ENCODE measurements at places on chromosomes 3 and 15.
A peak's percentile ranks its signal among the peaks of the same experiment; 100 is the strongest.

- no peak for DNase-seq
These were observed 28.5 kb downstream of the GREM1 start for GRCh38 chr15:32746116-32746857.

DNA sequence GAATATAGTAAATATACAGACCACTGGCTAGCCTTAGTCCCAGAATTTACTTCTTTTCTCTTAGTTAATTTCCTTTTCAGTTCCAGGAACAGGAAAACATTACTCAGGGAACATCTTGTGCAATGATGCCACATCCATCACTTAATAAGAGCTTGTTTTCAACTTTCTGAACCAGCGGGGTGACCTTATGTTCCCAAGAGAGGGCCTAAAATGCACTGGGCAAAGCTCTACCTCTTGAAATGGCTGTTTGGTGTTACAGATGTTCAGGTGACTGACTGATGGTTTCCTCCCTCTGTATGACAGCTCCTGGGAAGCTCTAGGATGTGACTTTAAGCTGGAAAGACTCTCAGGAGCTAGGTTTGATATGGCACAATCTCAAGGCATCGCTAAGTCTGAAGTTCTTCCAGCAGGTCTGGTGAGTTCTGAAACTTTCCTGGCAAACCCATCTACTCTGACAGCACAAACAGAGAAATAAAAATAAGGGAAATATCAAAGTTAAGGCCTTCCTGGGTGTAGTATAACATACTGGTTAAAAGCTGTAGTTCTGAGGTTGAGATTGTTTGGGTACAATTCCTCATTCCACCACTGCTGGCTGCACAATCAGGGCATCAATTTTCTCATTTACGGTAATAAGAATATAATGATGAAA is 98.6 kb downstream of the ZIC1 start:
- no peak for DNase-seq

GRCh38 chr3:53819163-53819868 is 26.9 kb downstream of the CHDH start:
- no peak for DNase-seq

GRCh38 chr3:162022911-162023310 is 526.3 kb downstream of the OTOL1 start:
- DNase-seq = no peak

- DNase-seq = no peak
These were observed 11.6 kb upstream of the ZXDC start for GRCh38 chr3:126487151-126487771.

GRCh38 chr3:173139420-173139819 is 1.6 kb downstream of the SPATA16 start:
- no peak for DNase-seq

GRCh38 chr3:187291001-187291511 is 481 bp downstream of the MASP1 start:
- DNase-seq = no peak

DNA sequence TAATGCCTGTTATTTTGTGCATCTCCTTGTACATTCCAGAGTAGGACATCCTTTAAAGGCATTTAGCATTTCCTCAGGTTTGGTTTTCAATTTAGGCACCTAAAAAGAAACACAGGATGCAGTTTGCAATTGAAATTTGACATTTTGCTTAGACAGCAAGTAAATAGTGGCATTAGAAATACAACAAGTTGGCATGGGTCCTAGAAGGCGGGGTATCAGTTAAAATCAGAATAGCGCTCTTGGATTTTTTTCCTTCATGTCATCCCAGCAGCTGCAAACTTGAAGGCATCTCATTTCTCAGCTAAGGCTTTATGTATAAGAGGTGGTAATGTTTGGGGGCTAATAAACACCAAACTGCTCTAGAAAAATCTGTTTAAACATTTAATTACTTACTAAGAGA is 47.5 kb upstream of the SKOR1 start:
- no peak for DNase-seq

DNA sequence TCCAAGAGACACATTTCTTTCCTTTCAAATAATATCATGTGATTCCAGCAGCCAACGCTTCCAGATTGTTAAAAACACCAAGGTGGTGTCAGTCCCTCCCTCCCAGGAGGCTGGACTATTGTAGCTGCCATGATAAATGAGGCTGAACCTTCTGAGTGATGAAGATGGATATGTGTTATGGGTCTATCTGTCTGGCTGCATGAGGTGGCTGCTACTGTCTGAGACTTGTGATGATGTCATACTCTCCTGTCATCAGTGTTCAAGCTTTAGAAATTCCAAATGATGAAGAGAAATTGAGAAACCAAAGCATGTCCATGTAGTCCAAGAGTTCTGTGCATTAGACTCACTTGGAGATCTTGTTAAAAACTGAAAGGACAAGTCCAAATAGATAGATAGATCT is 683.0 kb downstream of the NTRK3 start:
- no peak for DNase-seq

GRCh38 chr3:184637705-184638104 is 74.2 kb downstream of the MAGEF1 start:
- no peak for DNase-seq

DNA sequence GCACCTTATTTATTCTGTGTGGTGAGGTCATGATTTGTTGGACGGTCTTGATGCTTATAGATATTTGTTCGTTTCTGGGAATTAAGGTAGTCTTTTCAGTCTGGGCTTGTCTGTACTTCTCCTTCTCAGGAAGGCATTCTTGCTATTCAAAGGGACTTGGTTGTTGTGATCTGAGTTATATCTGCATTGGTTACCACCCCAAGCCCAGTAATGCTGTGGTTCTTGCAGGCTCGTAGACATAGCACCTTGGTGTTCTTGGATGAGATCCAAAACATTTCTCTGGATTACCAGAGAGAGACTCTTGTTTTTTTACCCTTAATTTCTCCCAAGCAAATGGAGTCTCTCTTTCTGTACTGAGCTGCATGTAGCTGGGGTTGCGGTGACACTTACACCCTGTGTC is 128.0 kb upstream of the CBLB start:
- no peak for DNase-seq

GRCh38 chr3:150074697-150075416 is 104.2 kb upstream of the PFN2 start:
- DNase-seq = no peak

GRCh38 chr15:32677238-32677750 is 35.8 kb downstream of the SCG5 start:
- DNase-seq = no peak

DNA sequence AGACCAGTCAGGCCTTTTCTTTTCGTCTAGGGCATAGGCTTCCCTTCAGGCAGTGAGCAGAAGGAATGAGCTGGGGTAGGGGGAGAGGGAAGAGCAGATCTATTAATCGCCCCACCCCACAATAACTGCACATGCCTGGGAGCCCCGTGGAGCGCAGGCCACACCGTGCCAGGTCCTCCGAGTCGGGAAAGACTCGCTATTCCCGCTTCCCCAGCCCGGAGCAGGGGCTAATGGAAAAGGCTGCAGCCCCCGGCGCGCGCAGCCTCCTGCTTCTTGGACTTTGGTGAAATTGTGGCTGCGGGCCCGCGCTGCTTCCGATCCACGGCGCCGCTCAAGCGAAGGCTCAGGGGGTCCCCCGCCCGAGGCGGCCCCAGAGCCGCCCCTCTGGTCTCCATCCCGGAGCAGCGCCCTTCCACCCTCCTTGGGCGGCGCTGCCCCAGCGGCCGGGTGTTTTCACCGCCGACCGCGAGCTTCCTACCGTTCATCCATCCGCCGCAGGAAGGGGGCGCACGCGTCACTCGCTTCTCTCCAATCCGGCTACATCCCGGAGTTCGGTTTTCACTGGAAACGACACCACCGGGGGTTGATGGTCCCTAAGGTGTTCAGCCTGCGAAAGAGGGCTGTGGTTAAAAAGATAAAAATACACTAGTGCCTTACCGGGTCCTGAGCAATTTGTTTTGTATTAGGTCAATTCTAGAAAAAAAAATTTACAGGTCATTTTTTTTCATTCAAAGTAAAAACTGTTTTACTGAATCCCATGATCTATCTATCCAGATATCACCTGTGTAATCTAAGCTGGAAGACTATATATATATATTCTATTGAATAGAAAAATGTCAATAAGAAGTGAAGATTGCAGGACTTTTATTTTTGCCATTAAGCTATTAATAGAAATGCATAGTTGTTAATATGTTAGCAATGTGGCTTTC is 4.4 kb upstream of the SYNM start:
- peak; percentile 22 for DNase-seq

GRCh38 chr3:128152419-128153155 is 694 bp upstream of the EEFSEC start:
- no peak for DNase-seq

GRCh38 chr3:135556174-135556573 is 409.4 kb upstream of the PPP2R3A start:
- DNase-seq = no peak

GRCh38 chr3:77283108-77283507 is 243.2 kb downstream of the ROBO2 start:
- no peak for DNase-seq

DNA sequence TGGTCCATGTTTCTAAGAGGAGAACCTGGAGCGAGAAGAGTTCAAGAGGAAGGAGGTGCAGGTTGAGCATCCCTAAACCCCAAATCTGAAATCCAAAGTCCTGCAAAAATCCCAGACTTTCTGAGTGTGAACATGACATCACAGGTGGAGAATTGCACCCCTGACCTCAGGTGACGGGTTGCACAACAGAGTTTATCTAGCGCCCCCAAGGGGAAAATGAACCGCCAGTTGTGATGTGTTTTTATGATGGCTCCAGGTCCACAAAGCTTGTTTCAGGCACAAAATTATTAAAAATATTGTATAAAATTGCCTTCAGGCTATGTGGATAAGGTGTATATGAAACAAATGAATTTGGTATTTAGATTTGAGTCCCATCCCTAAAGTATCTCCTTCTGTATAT is 420.0 kb downstream of the GABRB3 start:
- DNase-seq = no peak

DNA sequence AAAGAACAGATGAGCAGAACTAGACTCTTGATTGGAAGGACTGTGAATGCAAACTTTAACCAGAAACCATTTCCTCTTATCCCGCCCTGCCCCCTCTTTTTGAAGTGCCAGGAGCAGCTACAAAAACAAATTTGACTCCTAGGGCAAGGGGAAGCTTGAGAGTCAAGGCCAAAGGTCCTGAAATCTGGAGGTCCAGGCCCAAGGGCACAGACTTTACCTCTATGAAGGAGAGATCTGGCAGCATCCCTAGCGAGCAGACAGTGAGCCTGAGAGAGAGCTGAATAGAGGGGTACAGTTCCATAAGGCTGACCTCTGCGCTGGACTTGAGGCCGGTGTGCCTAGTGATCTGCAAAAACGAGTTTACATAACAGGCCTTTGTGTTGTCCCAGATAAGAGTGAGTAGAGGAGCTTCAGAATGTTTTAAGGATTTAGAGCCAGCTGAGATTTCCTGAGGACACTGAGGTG is 5.1 kb downstream of the RAB43 start:
- no peak for DNase-seq

GRCh38 chr3:36933540-36934296 is 11.1 kb downstream of the TRANK1 start:
- no peak for DNase-seq

DNA sequence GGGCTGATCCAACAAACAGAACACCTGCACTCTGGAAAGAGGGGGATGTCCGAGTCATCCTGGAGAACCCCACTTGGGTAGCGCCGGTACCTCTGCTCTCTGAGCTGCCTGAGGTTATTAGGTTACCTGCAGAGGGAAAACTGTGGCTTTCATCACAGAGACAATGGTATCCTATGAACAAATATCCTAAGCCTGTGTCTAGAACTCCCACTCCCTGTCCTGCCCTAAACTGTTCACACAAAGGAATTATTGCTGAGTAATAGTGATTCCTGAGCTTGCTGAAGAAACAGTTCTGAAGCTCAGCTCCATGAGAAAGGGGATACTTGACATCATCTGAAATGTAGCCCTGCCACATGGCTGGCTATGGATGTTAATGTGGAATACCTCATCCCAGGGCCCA is 31.9 kb upstream of the WNT5A start:
- DNase-seq = no peak

- DNase-seq = no peak
These were observed 29.4 kb downstream of the FHIT start for GRCh38 chr3:61221759-61222362.

- no peak for DNase-seq
These were observed 123.7 kb upstream of the HACD2 start for GRCh38 chr3:123708531-123708930.

GRCh38 chr3:127790882-127791183 is 31.5 kb downstream of the MGLL start:
- DNase-seq = no peak

- DNase-seq = no peak
These were observed 1.8 kb upstream of the NAALADL2 start for GRCh38 chr3:174857301-174857700.

DNA sequence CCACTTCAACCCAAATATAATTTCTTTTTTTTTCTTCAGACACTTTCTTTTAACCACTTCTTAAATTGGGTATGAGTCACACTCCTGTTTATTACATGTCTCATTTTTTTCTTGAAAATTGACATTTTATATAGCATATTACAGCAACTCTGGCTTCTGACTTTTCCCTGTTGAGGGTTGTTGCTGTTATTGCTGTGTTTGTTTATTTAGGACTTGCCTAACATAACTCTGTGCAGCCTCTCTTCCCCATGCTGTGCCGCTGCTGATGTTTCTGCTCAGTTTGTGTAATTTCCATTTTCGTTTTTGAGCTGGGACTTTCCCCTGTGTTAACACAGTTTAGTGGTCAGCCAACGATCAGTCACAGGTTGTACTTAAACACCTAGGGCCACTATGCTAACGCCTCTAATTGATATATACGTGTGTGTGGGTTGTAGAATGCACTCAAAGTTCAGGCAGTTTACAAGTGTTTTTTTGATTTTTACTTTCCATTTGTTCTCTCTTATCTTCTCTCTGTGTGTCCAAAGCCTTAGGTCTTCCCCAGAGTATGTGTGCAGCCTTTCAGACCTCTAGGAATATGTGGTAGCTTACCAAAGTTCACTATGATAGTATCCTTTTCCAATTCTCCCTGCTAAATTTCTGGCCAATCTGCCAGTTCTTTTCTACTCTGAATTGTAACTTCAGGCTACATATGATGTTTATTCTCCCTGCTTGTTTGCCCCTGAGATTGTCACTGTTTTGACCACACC is 337.2 kb downstream of the ZBTB20 start:
- peak; percentile 13 for DNase-seq

Measured in memory B cell (primary cell).